ENCODE measurements at places on chromosomes 16 and 17. TPM values are rescaled to one million over a fixed set of nuclear protein-coding genes. Genes with fewer than 3 reads are reported as not detected.

DNA sequence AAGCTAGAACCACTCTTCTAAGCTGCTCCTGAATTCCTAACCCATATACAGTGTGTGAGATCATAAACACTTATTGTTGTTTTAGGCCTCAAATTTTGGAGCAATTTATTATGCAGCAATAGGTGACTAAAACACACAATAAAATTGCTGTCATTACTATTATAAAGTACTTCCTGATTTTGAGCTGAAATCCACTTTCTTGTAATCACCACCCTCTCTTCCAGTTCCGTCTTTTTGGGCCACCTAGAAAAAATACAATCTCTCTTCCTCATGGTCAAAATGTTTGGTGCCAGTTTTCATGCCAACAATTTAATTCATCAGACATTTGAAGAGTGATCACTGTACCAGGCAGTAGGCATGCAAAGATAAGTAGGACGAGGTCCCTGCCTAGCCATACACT, 43.3 kb upstream of the NF1 start:
- peak overlapping the region; percentile 98 for H3K27ac ChIP-seq
- peaks cover 29% of the 10 kb centered on the region for H3K27me3 ChIP-seq
- H3K4me1 ChIP-seq, result peaks cover 32% of the 10 kb centered on the region
- H3K4me3 ChIP-seq, result peak overlapping the region; percentile 85
- peaks cover 37% of the 10 kb centered on the region for H3K36me3 ChIP-seq

DNA sequence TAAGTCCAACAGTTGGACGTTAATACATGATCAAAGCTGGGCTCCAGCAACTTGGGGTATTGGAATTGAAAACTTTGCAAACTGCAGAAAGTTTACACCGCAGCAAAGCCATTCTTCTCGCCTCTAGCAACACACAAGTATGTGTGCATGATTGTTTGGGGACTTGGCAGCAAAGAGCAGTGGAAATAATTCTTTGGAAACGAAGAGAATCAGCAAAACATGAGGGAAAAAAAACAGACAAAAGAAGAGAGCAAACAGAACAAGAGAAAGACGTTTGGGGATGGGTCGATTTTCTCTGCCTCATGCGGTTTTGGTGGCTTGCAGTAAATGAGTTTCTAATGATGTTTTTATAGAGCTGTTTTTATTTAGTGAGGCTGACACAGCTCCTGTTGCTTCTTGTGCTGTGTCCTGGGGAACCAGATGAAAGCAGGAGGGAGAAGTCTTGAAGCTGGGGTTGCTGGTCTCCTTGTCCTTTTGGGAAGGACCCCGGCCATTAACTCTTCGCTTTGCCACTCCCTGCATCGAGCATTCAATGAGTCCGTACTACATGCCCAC, 502.9 kb downstream of the GRIN2A start:
- H3K36me3 ChIP-seq, result no peaks in the 10 kb centered on the region
- no peak for DNase-seq
- no peaks in the 10 kb centered on the region for H3K4me1 ChIP-seq
- H3K27me3 ChIP-seq, result peaks cover 6% of the 10 kb centered on the region

DNA sequence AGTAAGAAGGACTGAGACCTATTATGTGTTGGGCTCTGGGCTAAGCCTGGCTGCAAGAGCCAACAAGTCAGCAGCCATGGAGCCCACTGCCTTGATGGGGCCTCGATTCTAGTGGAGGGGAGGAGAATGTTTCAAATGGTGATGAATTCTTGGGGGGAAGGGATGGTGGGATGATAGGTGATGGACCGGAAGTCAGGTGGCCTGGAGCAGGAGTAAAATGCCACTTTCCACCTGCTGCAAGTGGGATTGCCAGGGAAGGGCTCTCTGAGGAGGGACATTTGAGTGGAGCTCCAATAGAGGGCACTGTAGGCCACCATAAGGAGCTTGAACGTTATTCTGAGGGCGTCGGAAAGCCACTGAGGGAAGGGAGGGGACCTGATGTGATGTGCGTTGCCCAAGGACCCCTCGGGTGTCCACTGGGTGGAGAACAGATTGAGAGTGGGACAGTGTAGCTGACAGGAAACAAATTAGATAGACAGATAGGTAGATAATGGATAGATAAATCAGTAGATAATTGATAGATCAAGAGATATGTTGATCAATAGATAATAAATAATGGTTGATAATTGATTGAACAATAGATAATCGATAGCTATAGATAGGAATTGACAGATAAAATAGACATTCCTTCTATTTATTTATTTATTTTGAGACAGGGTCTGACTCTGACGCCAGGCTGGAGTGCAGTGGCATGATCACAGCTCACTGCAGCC, 18.2 kb upstream of the NXPH3 start:
- H3K36me3 ChIP-seq, result no peaks in the 10 kb centered on the region
- DNase-seq, result peak; percentile 20

DNA sequence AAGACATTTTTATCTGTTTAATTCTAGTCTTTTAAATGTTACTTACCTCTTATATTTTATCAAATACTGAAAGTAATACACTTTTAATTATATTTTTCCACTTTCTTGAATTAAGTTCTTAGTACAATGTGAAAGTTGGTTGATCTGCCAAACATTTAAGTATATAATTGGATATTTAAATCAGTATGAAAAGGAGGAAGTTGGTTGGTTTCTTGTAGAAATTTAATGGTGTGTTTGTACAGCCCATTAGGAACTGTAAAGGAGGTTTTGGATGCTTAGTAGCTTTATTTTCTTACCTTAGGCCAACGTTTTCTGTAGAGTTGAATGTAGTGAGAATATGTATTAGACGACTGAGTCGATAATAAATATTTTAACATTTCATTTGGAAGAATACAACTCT, 5.4 kb downstream of the NFATC3 start:
- peaks cover 74% of the 10 kb centered on the region for H3K4me1 ChIP-seq
- H3K36me3 ChIP-seq, result no peaks in the 10 kb centered on the region
- no peak overlapping the region for H3K4me3 ChIP-seq
- no peak for DNase-seq
- no peaks in the 10 kb centered on the region for H3K27me3 ChIP-seq
- H3K27ac ChIP-seq, result peak overlapping the region; percentile 49

- peak overlapping the region; percentile 76 for H3K4me3 ChIP-seq
- H3K36me3 ChIP-seq, result peaks cover 5% of the 10 kb centered on the region
- DNase-seq, result no peak
- peaks cover 32% of the 10 kb centered on the region for H3K27me3 ChIP-seq
Observed at GRCh38 chr16:31487720-31488467, 5.0 kb downstream of the SLC5A2 start.

- no peak overlapping the region for H3K4me3 ChIP-seq
- H3K36me3 ChIP-seq, result peaks cover 28% of the 10 kb centered on the region
- H3K27ac ChIP-seq, result no peak overlapping the region
- DNase-seq, result no peak
- no peaks in the 10 kb centered on the region for H3K27me3 ChIP-seq
- no peaks in the 10 kb centered on the region for H3K4me1 ChIP-seq
Observed at GRCh38 chr17:35692512-35693210, 38.8 kb upstream of the RASL10B start.

IRF8 gene
- total RNA-seq, result not detected

ZG16 gene
- not detected for total RNA-seq
